Psoas muscle (tissue), 8 donors: ENCODE measurements at places on chromosomes 5 and 9. TPM values are rescaled to one million over a fixed set of nuclear protein-coding genes. Genes with fewer than 3 reads are reported as not detected.

Gene C9
- not detected for total RNA-seq

Gene HAPLN1
- not detected for total RNA-seq

Gene CAMK4
- total RNA-seq = 0.27 TPM

Gene BDP1
- 11.8 TPM for total RNA-seq

Gene PAEP
- not detected for total RNA-seq

Gene ENTPD2
- 0.79 TPM for total RNA-seq

Gene RUFY1
- 17.9 TPM for total RNA-seq

Gene CCDC69
- 65.9 TPM for total RNA-seq

Gene OXCT1
- total RNA-seq = 21.4 TPM

Gene SPACA9
- 1.7 TPM for total RNA-seq

Gene SPATA31E1
- total RNA-seq = not detected

Gene SURF2
- total RNA-seq = 13.8 TPM

Gene CD274
- 0.93 TPM for total RNA-seq

Gene SPINK4
- not detected for total RNA-seq

Gene KCNN2
- total RNA-seq = 0.59 TPM

Gene SNAPC3
- total RNA-seq = 21.1 TPM

Gene SMC5
- 21.0 TPM for total RNA-seq

Gene SLC46A2
- total RNA-seq = not detected

Gene LRRTM2
- total RNA-seq = 0.19 TPM

Gene BARHL1
- total RNA-seq = not detected

Gene ADCY2
- total RNA-seq = 82.6 TPM

Gene POLE3
- total RNA-seq = 50.4 TPM

Gene DDX4
- total RNA-seq = not detected

Gene UIMC1
- 40.0 TPM for total RNA-seq

Gene PMPCA
- total RNA-seq = 63.6 TPM

Gene OR1N2
- total RNA-seq = not detected

Gene TMEM215
- total RNA-seq = not detected
